Mesothelial cell of epicardium (in vitro differentiated cells): ENCODE measurements at places on chromosomes 2 and 18.

DNA sequence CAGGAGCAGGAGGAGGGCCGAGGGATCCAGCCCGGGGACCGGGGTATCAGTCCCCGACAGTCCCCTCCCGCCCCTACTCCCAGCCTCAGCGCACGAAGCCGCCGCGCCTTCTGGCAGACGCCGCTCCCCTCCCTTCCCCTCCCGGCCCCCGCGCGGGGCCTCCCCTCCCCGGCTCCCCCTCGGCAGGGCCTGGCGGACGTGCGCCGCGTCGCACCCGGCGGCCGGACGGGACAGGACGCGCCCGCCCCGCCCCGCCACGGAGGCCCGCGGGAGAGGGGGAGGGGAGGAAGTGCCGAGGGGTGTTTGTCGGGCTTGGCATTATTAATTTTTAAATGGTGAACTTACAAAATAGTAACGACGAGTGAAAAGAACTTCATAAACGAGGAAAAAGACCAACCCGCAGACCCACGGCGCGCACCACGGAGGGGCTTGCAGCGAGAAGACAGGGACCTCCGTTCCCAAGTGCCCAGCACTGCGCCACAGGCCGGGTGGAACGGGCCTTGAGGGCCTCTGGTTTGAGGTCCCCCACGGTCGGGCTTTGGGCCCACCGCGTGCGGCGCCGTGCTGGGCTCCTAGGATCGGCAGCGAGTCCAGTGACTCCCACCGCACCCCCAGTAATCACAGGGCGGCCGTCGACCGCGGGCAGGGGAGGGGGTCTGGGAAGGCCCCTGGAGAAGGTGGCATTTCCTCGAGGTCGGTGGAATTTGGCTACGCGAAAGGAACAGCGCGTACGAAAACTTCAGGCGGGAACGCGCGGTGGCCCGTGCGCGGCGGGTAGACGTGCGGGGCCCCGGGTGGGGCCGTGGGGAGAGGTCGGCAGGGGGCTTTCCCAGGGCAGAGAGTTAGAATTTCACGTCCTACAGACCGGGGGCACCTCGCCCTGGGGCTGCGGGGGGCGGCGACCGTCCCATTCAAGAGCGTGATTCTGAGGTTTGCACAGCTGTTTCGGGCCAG lies 954 bp upstream of the CTDSP1 start:
- peaks cover 28% of the 10 kb centered on the region for H3K4me1 ChIP-seq
- DNase-seq = peak; percentile 77
- no peaks in the 10 kb centered on the region for H3K27me3 ChIP-seq
- H3K36me3 ChIP-seq = peaks cover 4% of the 10 kb centered on the region
- peak overlapping the region; percentile 96 for H3K27ac ChIP-seq
- peak overlapping the region; percentile 88 for H3K4me3 ChIP-seq

- peaks cover 9% of the 10 kb centered on the region for H3K4me1 ChIP-seq
- H3K27me3 ChIP-seq = peaks cover 1% of the 10 kb centered on the region
- no peak for DNase-seq
- H3K27ac ChIP-seq = no peak overlapping the region
- peaks cover 11% of the 10 kb centered on the region for H3K36me3 ChIP-seq
- H3K4me3 ChIP-seq = no peak overlapping the region
Observed at GRCh38 chr2:37489536-37489935, 145.1 kb downstream of the QPCT start.

DNA sequence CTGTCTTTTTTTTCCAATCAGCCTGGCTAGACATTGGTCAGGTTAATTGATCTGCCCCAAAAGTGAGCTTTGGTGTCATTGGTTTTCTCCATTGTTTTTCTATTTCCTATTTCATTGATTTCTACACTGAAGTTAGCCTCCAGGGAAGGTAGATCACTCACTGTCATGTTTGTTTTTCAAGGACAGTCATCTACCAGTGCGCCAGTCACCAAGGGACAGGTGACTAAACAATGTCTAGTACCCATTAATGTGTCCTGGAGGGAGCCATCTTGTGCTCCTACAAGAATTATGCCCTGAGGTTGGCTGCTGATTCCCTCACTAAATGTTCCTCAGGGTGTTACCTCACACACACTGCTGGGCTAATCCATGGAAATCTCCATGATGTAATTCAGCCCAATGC lies 17.6 kb upstream of the USP40 start:
- no peak overlapping the region for H3K4me3 ChIP-seq
- peaks cover 21% of the 10 kb centered on the region for H3K27me3 ChIP-seq
- no peak for DNase-seq
- no peak overlapping the region for H3K27ac ChIP-seq
- no peaks in the 10 kb centered on the region for H3K36me3 ChIP-seq

DNA sequence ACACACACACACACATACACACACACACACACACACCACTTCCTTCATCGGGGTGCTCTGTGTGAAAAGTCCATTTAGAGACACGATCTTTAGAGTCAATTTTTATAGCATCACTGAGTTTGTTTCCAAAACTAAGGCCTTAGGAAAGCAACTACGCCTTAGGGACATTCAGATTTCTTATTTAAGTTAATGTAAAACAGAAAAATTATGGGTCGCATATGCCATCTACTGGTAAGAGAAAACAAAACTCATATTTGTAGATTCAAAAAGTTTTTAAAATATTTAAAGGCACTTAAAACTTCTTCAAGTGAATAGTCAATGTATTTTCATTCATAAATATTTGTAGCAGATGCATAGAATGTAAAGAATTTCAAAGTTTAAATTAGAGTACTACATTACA lies 166.2 kb downstream of the ATAD2B start:
- no peaks in the 10 kb centered on the region for H3K27me3 ChIP-seq
- DNase-seq = no peak
- H3K36me3 ChIP-seq = peaks cover 11% of the 10 kb centered on the region
- H3K4me3 ChIP-seq = no peak overlapping the region

GRCh38 chr2:236853585-236854051 lies 232.1 kb upstream of the COPS8 start:
- peaks cover 52% of the 10 kb centered on the region for H3K4me1 ChIP-seq
- no peak overlapping the region for H3K27ac ChIP-seq
- H3K36me3 ChIP-seq = peaks cover 4% of the 10 kb centered on the region
- no peak overlapping the region for H3K4me3 ChIP-seq
- no peak for DNase-seq

- H3K27ac ChIP-seq = no peak overlapping the region
- H3K27me3 ChIP-seq = peaks cover 7% of the 10 kb centered on the region
- no peaks in the 10 kb centered on the region for H3K36me3 ChIP-seq
- H3K4me1 ChIP-seq = peaks cover 6% of the 10 kb centered on the region
Observed at GRCh38 chr2:96108541-96109360, 7.6 kb downstream of the ADRA2B start.

DNA sequence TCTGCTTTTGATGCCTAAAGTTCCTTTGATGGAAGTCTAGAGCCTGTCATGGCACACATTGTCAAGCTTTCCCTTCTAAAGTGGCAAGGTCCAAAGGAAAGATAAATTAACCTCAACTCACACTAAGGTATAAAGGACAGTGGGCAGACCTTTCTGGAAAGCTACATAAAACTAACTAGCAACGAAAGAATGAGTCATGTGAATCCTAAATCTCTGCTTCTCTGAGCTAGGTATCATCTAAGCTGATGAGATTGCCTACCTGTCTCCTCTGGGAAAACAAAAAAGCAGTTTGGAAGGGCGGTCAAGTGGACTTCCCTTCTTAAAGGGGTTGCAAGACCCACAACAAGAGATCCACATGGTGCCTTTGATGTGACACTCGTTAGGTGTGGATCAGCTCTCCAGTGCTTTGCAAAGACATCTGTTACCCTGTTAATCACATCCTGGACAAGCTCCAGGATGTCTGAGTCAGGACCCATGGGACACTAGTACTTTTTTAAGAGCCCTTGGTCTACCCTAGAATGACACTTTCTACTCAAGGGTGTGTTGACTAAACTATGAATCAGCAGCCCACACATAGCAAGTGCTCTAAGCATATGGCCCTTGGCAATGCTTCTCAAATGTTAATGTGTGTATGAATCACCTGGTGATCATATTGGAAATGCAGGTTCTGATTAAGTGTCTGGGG lies 173.5 kb downstream of the ALK start:
- peaks cover 21% of the 10 kb centered on the region for H3K27me3 ChIP-seq
- DNase-seq = no peak
